Stimulated activated memory B cell treated with anti-CD40 and anti-IgM and Interleukin-4, amounts not matched to agents 10 μg/mL and 1 μg/mL and 100 μg/mL, for 72 hours (primary cell): ENCODE measurements at places on chromosomes 13 and 19.

- ATAC-seq = peak; percentile 90
Observed at GRCh38 chr19:23762884-23763711, 4.4 kb upstream of the ZNF681 start.

DNA sequence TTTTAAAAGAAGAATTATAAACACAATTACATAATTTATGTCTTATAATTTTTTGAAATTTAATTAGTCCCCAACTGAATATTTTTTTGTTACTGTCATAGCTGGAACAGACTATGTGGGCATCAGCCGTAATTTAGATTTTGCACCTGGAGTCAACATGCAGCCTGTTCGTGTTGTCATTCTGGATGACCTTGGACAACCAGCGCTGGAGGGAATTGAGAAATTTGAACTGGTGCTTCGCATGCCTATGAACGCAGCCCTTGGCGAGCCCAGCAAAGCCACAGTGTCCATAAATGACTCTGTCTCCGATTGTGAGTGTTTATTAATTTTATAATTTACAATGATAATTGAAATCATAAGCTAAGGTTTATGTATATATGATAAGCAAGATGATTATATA is 142.3 kb downstream of the STOML3 start:
- no peak for ATAC-seq

DNA sequence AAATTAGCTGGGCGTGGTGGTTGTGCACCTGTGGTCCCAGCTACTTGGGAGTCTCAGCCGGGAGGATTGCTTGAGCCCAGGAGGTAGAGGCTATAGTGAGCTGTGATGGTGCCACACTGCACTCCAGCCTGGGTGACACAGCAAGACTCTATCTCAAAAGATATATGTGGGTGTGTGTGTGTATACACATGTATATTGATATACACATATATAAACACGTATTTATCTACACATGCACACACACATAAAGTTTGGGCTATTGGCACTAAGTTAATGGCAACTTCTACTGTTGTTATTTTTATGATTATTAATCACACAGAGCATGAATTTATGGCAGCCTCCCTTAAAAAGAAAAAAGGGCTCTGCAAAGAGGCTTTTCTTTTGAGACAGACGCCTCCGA is 27.1 kb upstream of the ABCC4 start:
- no peak for ATAC-seq

GRCh38 chr19:43469160-43469480 is 3.7 kb upstream of the LYPD3 start:
- ATAC-seq = no peak

DNA sequence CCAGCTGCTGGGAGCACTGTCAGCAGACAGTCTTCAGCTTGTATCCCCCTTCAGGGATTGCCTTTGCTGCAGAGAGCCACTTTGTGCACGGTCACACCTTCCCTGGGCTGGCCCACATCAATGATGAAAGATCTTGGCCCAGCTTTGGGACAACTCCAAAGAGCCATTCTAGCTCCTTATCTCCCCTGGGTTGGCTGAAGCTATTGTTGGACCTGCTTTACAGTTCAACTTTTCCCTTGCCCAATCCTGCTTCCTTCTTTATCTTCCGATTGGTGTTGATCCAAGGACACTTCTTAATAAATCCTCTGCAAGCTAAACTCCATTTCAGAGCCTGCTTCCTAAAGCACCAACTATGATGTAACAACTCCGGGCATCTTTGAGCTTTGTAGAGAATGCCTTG is 466.4 kb downstream of the KLF12 start:
- ATAC-seq = no peak

GRCh38 chr19:7550987-7551761 is 15.7 kb downstream of the PNPLA6 start:
- peak; percentile 16 for ATAC-seq

- ATAC-seq = no peak
Observed at GRCh38 chr19:38808741-38809140, 4.0 kb downstream of the LGALS4 start.

DNA sequence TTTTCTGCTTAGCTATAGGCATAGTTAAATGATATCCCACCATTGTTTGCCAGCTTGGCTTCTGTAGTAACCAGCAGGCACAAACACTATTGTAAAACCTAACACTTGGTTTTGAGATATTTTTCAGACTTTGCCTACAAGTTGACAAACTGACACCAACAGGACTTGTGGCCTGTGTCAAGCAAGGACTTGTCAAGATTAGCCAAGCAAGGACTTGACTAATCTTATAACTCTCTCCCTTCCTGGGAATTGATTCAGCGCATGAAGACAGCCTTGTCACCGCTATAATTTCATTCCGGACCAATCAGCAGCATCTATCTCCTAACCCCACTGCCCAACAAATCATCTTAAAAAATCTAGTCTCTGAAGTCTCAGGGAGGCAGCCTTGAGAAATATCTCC is 72.7 kb upstream of the SLITRK1 start:
- ATAC-seq = no peak

- ATAC-seq = no peak
Observed at GRCh38 chr19:8340341-8341096, 2.5 kb downstream of the KANK3 start.

DNA sequence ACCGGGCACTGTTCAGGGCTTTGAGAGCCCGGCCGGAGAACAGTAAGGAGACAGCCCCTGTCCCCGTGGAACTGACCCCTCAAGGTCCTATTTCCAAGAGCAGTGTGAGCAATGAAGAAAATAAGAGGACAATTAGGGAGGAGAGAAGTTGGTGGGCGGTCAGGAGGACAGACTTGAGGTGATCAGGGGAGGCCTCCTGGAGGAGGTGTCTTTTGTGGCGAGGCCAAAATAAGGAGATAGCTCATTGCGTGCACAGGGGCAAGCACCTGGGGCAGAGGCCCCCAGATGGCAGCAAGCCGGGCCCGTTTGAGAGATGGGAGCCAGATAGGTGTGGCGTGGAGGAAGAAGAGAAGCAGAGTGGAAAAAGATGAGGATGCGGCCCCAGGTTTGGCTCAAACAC is 2.8 kb upstream of the LRRC4B start:
- ATAC-seq = no peak

DNA sequence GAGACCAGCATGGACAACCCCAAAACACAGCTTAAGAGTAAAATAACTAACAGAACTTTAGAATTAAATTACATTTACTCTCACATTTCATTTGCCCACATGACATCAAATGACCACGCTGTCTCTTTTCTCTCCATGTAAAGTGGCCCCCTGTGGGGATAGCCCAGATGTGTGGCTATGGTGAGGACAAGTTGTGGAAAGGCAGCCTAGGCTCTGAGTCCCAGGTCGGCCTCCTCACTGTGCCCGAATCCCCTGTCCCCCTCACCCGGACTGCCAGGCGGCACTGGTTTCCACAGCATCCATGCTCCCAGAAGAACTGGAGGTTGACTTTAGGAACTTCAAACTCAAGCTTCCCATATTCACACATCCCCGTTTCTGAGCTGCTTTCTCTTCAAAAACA is 111.8 kb upstream of the UQCRFS1 start:
- ATAC-seq = no peak
